MG63 (cell line): ENCODE measurements at places on chromosomes 7 and 10. TPM values are rescaled to one million over a fixed set of nuclear protein-coding genes. Genes with fewer than 3 reads are reported as not detected.

The GPR158 gene
- not detected in 2 replicates for total RNA-seq

The SORBS1 gene
- total RNA-seq: 0.03 TPM in 1 of 2 replicates, not detected in the other

The PPP1R17 gene
- not detected in 2 replicates for total RNA-seq

GRCh38 chr10:66218289-66218688, 707.5 kb upstream of the LRRTM3 start:
- DNase-seq: no peak

- DNase-seq: no peak
These were observed 841.5 kb downstream of the GRM8 start for GRCh38 chr7:126411032-126411820.

The ANXA8L1 gene
- 2.0 TPM in 1 of 2 replicates, not detected in the other for total RNA-seq

The OPN1SW gene
- not detected in 2 replicates for total RNA-seq

- DNase-seq: peak; percentile 47
These were observed 11.9 kb upstream of the HABP2 start for GRCh38 chr10:113540845-113541548.

- no peak for DNase-seq
These were observed 322.9 kb upstream of the AKR1E2 start for GRCh38 chr10:4503076-4503475.

DNA sequence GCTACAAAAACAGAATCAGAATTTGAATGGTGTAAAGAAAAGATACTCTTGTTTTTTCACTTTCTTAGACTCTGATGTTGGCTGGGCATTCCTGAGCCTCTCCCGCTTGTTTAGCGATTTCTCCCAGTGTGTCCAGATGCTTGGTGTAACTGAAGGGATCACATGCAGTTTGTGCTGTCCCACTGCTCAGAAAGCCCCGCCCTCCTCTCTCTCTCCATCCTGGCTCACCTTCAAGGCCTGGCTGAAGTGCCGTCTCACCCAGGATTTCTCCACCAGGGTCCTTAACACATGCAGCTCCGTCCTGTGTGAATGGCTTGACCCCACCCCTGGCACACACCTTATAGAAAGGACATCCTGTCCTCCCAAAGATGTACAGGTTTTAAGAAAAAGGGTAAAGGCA, 437.1 kb downstream of the LRMDA start:
- no peak for DNase-seq

- no peak for DNase-seq
These were observed 89.4 kb downstream of the JAZF1 start for GRCh38 chr7:28091190-28091589.

DNA sequence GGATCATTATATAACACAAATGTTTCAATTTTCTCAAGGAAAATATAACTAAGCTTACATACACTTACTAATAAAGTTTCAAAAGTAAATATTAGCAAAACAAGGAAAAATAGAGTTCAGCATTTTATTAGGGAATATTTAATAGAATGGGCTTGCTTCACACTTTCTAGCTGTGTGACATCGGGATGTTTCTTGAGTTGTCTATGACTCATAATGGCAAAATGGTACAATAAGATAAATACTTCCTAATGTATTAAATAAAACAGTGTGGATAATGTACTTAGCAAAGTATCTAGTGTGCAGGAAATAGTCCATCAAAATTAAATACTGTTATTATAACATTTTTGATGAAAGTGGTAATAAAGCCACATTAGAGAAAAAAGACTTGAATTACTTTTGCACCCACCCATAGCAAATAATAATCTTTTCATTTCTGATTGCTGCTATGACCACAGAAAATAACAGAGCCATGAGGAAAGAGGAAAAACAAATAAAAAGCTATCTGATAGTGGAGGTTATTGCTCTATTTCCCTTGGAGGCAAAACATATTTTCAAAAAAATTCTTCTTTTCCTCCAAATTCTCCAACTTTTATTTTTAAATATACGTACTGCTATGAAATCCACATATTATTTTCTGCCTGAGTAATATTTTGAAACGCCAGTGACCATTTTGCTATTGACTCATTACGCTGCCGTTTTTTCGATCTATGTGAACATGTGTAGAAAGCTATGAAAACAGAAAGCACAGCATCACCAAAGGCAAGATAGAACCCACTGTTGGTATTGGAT, 272.9 kb upstream of the KLF6 start:
- no peak for DNase-seq

- DNase-seq: no peak
These were observed 75.3 kb upstream of the FOXK1 start for GRCh38 chr7:4606797-4607196.

GRCh38 chr7:157439149-157439548, 102.3 kb downstream of the DNAJB6 start:
- DNase-seq: no peak

GRCh38 chr10:17669185-17669872, 25.4 kb downstream of the STAM start:
- no peak for DNase-seq

GRCh38 chr7:134062460-134062859, 64.7 kb upstream of the LRGUK start:
- no peak for DNase-seq

The PLXNA4 gene
- total RNA-seq: not detected in 2 replicates

- peak; percentile 43 for DNase-seq
These were observed 659 bp downstream of the OPTN start for GRCh38 chr10:13100349-13101294.

- DNase-seq: no peak
These were observed 66.2 kb downstream of the DNAJB6 start for GRCh38 chr7:157402911-157403534.

- DNase-seq: peak; percentile 86
These were observed 4.6 kb downstream of the ARPC1B start for GRCh38 chr7:99379043-99379577.

The CRTAC1 gene
- not detected in 2 replicates for total RNA-seq

The PTPRN2 gene
- total RNA-seq: 0.16 TPM in 1 of 2 replicates, not detected in the other

DNA sequence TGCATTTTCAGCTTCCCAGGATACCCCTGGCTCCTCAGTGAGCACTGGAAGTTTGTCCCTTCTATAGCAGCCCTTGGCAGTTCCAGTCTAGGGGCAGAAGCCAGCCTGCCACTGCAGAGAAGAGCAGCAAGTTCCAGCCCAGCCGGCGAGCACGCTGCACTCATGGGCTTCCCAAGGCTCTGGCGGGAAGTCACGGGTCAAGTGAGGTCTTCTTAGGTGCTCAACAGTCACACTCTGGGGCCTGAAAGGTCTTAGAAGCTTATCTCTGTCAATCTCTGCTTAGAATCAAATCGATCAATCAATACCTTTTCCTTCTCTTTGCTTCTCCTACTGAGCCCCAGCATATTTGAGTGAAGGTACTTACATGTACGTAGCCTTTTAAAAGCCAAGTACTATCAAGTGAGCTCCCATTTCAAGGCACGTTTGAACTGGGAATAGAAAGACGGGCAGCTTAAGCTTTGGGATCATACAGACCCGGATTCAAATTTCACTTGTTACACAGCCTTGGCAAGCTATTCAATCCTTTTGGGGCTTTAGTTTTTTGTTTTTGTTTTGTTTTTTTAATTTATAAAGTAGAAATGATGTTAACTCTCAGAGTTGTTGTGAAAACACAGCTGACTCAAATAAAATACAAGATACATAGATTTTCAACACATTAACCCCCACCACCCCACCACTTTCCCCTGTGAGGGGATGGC, 152.6 kb upstream of the KLF14 start:
- no peak for DNase-seq

GRCh38 chr10:69644658-69645295, 14.7 kb downstream of the FAM241B start:
- peak; percentile 49 for DNase-seq

- DNase-seq: peak; percentile 43
These were observed 8.8 kb upstream of the ABI1 start for GRCh38 chr10:26869528-26869927.

The CDHR3 gene
- 0.76 TPM in 1 of 2 replicates, not detected in the other for total RNA-seq

- peak; percentile 74 for DNase-seq
These were observed 139.9 kb downstream of the SH3PXD2A start for GRCh38 chr10:103715430-103715829.

DNA sequence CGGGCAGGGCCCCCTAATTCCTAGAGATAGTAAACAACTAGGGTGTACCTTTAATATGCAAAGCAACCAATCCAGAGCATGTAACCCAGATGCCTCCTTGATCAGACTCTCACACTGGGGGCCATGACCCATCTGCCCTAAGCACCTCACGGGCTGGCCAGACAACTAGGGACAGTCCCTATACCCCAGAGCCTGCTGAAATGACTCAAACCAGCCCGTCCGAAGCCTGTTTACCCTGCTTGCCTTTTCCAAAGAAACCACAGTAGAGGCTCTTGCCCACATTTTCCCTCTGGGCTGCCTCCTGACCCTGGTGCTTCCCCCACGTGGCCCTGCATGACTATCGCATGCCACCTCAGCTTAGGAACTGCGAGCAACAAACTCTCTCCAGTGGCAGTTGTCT, 46.2 kb downstream of the RGS10 start:
- DNase-seq: no peak

The BTBD16 gene
- not detected in 2 replicates for total RNA-seq

The GJD4 gene
- not detected in 2 replicates for total RNA-seq

GRCh38 chr10:124186956-124187355, 93.6 kb upstream of the CHST15 start:
- no peak for DNase-seq

GRCh38 chr10:58963723-58964124, 212.7 kb upstream of the PHYHIPL start:
- DNase-seq: no peak

The ZNF365 gene
- 0.89 and 1.5 TPM in 2 replicates for total RNA-seq

DNA sequence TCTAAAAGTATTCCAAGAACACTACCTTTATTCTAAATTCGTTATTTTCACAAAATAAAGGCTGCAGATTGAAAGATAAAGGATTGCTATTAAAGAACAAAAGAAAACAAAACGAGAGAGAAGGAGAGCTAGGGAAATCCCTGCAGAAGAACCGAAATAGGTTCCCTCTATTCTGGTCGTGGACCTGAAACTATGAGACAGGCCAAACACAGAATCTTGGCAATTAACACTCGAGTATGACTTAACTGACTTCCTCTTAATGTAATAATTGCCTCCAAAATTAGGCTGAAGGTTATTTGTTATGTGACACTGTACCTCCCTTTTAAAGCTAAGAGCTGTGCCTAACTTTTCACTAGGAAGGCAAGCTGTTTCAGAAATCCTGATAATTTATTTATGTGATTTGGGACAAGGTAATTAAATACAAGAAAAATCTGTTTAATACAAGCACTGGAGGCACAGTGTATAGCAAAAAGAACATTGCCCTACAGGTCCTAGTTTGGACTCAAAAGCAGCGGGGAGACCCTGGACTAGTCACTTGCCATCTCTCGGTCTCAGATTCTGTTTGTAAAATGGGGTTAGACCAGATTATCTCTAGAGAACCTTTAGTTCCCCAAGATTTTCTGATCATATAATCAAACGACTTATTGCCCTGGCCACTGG, 11.6 kb downstream of the NAMPT start:
- no peak for DNase-seq

DNA sequence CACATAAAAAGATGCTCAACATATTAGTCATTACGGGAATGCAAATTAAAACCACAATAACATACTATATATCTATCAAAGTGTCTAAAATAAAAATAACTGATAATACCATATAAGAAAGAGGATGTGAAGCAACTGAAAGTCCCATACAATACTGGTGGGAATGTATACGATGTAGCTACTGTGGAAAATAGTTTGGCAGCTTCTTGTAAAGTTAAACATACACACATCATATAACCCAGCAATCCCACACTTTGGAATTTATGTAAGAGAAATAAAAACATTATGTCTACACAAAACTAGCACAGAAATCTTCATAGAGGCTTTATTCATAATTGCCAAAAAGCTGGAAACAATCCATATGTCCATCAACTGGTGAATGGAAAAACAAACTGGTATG, 10.5 kb upstream of the COMMD3 start:
- no peak for DNase-seq

GRCh38 chr10:18268005-18268404, 127.8 kb downstream of the CACNB2 start:
- no peak for DNase-seq

The CEP55 gene
- total RNA-seq: 74.7 and 98.6 TPM in 2 replicates

DNA sequence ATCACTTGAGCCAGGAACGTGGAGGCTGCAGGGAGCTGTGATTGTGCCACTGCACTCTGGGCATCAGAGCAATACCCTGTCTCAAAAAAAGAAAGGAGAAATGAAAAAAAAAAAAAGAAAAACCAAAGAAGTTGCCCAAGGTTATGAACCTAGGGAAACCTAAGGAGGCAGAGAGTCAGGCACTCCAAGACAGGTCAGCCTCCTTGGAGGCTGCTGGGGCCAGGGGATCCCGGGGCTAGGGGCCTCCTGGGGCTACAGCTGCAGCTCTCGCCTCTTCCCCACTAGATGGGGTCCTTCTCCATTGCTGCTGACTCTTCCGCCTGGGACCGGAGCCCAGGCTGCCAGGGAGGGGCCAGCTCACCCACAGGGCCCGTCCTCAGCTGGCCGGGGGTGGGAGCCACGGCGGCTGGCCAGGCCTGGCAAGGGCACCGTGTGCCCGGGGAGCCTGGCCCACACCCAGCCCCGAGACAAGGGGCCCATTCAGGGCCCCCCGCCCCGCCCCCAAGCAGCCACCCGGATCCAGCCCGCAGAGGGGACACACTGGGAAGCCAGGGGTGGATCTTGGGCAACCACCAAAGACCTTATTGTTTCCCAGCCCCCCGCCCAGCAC, 1.7 kb upstream of the SPACDR start:
- peak; percentile 89 for DNase-seq

- no peak for DNase-seq
These were observed 13.5 kb downstream of the ASL start for GRCh38 chr7:66088861-66089838.

The LIPM gene
- total RNA-seq: not detected in 2 replicates

DNA sequence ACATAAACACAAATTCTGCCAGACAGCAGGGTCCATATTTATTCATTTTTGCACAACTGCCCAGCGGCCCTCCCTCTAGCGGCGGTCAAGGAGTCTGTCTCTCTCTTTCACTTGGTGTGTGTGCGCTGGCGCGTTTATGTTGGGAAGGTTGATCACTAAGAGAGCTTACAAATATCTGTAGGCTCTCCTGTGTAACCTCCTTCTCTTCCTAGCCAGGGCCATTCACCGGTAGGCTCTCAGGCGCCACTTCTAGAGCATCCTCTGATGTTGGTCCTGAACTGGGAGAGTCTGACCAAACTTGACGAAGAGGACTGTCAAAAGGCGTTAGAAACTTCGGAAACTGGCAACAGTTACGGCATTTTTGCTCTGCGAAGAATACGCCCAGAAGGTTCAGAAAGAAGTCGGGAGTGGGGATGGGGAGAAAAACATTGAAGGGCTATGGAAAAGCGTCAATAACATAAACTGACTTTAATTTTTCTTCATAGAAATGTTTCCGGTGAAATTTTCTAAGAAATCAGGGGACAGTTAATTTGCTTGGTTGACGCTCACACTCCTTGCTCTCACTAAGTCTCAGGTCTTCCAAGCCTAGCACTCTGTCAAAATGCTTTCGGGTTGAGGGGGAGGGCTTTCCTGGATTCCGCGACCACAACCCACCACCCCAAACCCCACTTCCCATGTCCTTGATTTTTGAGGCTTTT, 731.1 kb downstream of the ZWINT start:
- peak; percentile 37 for DNase-seq
